ENCODE measurements at places on chromosomes 1 and 21. TPM values are rescaled to one million over a fixed set of nuclear protein-coding genes. Genes with fewer than 3 reads are reported as not detected.
A peak's percentile ranks its signal among the peaks of the same experiment; 100 is the strongest.

The ILDR2 gene
- 7.1 TPM for total RNA-seq

The ZNF683 gene
- total RNA-seq: not detected

GRCh38 chr21:37058261-37058660 lies 14.6 kb downstream of the PIGP start:
- DNase-seq: no peak

DNA sequence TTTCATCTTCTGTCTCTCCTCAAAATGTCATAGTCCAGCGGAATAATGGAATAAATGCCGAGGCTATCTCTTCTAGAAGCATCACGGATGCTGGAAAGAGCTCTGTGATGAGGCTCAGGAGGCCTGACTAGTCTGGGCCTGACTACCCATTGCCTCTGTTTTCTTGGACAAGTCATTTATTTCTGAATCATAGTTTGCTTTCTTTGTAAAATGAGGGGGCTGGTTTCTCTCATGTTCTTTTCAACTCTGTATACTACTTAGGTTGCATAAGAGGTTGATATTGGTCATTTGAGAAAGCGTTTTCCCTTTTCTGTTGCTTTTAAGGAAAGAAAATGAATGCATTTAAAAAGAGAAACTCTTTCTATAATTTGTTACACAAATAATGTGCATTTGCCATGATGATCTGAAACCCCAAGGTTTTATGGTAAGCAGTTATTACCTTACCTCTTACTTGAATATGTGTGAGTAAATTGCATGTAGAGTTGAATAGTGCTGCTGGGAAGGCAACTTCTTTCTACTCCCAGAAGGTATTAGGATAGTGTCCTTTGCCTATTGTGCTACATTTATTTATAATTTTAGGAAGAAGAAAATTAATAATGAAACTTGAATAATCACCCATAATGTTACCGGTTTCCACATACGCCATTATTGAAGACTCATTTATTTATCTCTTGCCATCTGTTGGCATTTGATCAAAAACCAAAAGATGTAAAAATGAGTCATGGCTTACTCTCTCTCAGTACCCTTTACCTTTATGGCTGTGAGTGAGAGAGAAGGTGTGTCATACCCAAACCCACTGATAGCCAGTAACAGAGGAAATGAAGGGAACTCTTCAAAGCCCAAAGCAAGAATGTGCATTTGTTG lies 179.1 kb downstream of the FASLG start:
- no peak for DNase-seq

- DNase-seq: no peak
Measured at GRCh38 chr1:19921310-19921709, 2.1 kb downstream of the PLA2G2E start.

DNA sequence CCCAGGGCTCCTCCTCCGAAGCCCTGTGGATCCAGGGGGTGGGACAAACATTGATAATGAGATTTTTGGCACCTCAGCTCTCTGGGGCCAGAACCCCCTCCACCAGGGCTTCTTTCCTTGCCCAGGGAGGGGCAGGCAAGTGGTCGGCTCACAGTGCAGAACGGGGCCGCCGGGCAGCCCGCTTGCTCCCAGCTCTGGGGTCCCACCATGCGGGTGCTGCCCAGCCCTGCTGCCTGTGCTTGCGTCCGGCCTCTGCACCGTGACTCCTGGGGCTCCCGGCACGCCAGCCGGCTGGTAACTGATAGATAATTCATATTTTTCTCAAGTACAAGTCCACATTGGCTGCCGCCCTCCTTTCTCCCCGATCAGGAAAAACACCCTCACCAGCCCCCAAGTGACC lies 42.0 kb upstream of the CCDC27 start:
- no peak for DNase-seq

DNA sequence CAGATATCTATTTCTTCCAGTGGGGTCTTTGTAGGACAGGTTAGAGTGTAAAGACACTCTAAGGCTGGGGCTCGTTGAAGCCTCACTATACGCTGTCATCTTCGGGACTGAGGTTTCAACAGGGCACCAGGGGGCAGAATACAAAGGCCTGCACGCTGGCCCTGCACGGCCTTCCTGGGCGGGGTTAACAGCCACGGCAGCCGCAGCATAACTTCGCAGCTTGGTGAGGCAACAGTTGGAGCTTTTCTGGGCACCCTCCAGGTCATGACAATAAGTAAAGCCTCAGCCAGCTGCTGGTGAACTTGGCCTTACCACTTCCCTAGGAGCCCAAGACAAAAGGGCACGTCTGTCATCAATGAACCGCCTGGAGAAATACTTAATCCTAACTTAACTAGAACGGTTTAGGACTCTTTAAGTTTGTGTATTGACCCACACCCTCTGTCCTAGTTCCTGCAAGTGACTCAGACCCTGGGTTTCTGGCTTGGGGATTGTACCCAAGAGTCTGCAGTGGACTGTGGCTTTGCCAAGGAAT lies 2.3 kb upstream of the RUNX1 start:
- peak; percentile 90 for DNase-seq

All from sigmoid colon (tissue), 7 donors.